ENCODE measurements at places on chromosomes 16 and 17. TPM values are rescaled to one million over a fixed set of nuclear protein-coding genes. Genes with fewer than 3 reads are reported as not detected.

Gene MEOX1
- polyA plus RNA-seq, result not detected

GRCh38 chr17:68511254-68511670, 968 bp upstream of the PRKAR1A start:
- peak overlapping the region; percentile 91 for H3K27ac ChIP-seq
- H3K36me3 ChIP-seq, result peaks cover 11% of the 10 kb centered on the region
- no peaks in the 10 kb centered on the region for H3K27me3 ChIP-seq
- no peak for DNase-seq
- H3K4me3 ChIP-seq, result peak overlapping the region; percentile 91
- H3K4me1 ChIP-seq, result peaks cover 76% of the 10 kb centered on the region

DNA sequence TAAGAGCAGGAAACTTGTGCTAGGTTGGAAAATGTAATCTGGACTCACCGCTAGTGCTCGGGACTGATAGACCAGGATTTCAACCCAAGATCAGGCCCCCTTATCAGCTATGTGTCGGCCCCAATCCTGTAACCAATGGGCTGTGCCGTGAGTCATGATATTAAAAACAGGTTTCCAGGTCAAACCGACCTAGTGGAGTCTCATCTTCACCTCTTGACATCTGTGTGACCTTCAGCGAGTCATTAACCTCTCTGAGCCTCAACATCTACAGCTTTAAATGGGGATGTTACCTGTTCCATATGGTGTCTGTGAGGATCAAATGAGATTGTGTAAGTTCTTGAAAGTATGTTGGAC, 512 bp downstream of the PMM2 start:
- peak overlapping the region; percentile 85 for H3K4me3 ChIP-seq
- peaks cover 35% of the 10 kb centered on the region for H3K36me3 ChIP-seq
- peak overlapping the region; percentile 70 for H3K27ac ChIP-seq
- no peaks in the 10 kb centered on the region for H3K27me3 ChIP-seq
- DNase-seq, result peak; percentile 43

DNA sequence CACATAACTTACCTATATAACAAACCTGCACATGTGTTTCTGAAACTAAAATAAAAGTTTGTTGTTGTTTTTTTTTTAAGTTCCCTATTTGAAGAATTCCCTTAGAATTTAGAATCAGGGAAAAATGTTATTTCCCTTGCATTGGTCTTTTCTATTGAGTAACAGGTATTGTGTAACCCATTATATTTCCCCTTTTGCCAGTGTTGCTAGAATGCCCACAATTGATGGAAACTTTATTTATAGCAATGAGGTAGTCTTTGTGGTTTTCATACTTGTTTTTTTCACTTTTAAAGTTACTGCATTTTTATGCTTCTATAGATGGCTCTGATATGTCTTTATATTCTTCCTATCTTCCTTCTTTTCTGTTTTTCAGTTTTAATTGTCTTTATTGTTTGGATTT, 3.9 kb downstream of the NLRP1 start:
- no peak overlapping the region for H3K4me3 ChIP-seq
- no peaks in the 10 kb centered on the region for H3K27me3 ChIP-seq
- H3K4me1 ChIP-seq, result no peaks in the 10 kb centered on the region
- no peak for DNase-seq
- no peaks in the 10 kb centered on the region for H3K36me3 ChIP-seq

Gene ALOX15B
- polyA plus RNA-seq, result not detected

DNA sequence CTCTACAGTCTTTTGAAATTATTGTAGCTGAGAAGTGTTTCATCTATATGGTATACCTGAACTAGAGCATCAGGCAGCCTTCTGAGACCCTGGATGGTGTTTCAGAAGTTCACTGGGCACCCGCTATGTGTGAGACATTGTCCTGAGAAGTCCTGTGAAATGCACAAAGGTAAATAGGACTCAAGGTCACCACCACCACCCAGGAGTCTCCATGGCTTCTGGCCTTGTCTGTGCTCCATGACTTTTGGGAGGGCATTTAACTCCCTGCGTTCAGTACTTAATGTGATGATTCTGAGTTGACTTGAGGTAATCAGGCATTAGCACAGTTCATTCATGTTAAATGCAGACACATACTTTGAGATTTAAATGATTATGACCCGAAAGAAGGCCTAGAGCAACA, 1.1 kb downstream of the MLYCD start:
- H3K4me3 ChIP-seq, result peak overlapping the region; percentile 74
- peak; percentile 62 for DNase-seq
- no peaks in the 10 kb centered on the region for H3K36me3 ChIP-seq
- peak overlapping the region; percentile 83 for H3K27ac ChIP-seq

GRCh38 chr17:62787366-62787765, 20.7 kb downstream of the MARCHF10 start:
- no peaks in the 10 kb centered on the region for H3K36me3 ChIP-seq
- H3K27ac ChIP-seq, result no peak overlapping the region
- H3K27me3 ChIP-seq, result 0 out of 3 replicates have a peak, but pooled peaks cover 5% of the 10 kb centered on the region
- no peak overlapping the region for H3K4me3 ChIP-seq
- H3K4me1 ChIP-seq, result no peaks in the 10 kb centered on the region
- no peak for DNase-seq

GRCh38 chr17:77210331-77210730, 69.6 kb downstream of the SEC14L1 start:
- no peak overlapping the region for H3K4me3 ChIP-seq
- peak overlapping the region; percentile 73 for H3K27ac ChIP-seq
- H3K4me1 ChIP-seq, result peaks cover 37% of the 10 kb centered on the region
- H3K36me3 ChIP-seq, result peaks cover 82% of the 10 kb centered on the region
- H3K27me3 ChIP-seq, result no peaks in the 10 kb centered on the region

GRCh38 chr16:85746460-85747215, 4.3 kb downstream of the C16orf74 start:
- no peaks in the 10 kb centered on the region for H3K36me3 ChIP-seq
- no peak overlapping the region for H3K4me3 ChIP-seq
- H3K4me1 ChIP-seq, result 0 out of 2 replicates have a peak, but pooled peaks cover 11% of the 10 kb centered on the region
- no peak overlapping the region for H3K27ac ChIP-seq
- no peak for DNase-seq

- no peaks in the 10 kb centered on the region for H3K4me1 ChIP-seq
- H3K4me3 ChIP-seq, result no peak overlapping the region
- no peaks in the 10 kb centered on the region for H3K36me3 ChIP-seq
- no peak overlapping the region for H3K27ac ChIP-seq
- no peak for DNase-seq
- peaks cover 2% of the 10 kb centered on the region for H3K27me3 ChIP-seq
These were observed 7.7 kb downstream of the FOXL1 start for GRCh38 chr16:86585821-86586611.

DNA sequence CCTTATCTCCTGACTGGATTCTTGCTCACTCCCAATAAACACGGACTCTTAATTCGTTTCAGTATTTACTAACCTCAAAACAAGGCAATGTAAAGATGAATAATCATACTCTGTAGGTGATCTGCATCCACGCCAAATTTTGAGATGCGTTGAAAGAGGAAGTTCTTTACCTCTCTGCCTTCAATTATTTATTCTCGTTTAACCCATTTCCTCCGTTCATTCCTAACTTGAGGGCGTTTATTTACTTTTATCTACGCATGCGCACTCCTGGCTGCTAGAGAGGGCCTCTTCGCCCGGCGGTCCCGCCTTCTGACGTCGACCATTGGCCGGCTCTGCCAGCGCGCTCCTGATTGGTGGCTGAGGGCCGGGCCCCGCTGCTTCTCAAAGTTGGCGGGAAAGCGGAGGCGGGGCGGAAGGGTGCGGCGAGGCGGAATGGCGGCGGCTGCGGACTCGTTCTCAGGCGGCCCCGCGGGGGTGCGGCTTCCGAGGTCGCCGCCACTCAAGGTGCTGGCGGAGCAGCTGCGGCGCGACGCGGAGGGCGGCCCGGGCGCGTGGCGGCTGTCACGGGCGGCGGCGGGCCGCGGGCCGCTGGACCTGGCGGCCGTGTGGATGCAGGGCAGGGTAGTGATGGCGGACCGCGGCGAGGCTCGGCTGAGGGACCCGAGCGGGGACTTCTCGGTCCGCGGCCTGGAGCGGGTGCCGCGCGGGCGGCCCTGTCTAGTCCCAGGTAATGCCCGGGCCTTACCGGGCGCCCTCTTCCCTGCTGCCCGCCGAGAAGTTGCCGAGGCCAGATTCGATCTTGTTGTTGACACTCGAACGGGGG, at the start of gene RMI2:
RMI2 (plus strand) TSS at position 420 of the 823 bp plus-strand sequence; CDS start at position 433, 13 bp downstream.
- H3K4me3 ChIP-seq, result peak within 1 kb of the TSS; percentile 75
- no peaks in the 10 kb centered on the region for H3K36me3 ChIP-seq
- peak; percentile 99 for DNase-seq
- H3K27ac ChIP-seq, result peak within 1 kb of the TSS; percentile 59
- H3K27me3 ChIP-seq, result no peaks in the 10 kb centered on the region

Gene KRT36
- not detected for polyA plus RNA-seq

Gene MYH11
- not detected for polyA plus RNA-seq

DNA sequence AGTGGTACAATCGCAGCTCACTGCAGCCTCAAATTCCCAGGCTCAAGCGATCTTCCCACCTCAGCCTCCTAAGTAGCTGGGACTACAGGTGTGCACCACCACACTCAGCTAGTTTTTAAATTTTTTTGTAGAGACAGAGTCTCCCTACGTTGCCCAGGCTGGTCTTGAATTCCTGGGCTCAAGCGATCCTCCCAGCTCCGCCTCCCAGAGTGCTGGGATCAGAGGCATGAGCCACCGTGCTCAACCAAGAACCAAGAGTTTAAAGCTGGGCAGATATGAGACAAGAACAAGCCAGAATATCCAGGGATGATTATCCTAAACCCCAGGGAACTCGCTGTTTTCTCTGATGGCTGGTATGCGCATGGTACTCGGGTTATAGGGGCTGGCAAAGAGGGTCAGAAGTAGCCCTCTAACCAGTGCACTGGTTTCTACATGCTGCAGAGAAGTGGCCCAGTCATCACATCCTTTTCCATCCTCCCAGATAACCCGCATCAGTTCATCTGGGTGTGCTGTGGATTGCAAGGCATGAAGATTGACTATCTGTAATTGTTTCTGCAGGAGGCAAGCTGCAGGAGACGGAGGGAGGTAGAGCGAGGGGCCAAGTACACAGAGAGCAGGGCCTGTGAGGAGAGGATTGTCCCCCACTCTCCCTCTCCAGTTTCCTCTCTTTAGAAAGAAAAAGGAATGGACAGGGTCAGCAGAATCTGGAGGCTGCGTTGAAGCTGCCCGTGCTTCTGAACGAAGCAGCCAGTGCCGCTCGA, 33.6 kb upstream of the TOB1 start:
- no peaks in the 10 kb centered on the region for H3K36me3 ChIP-seq
- H3K4me3 ChIP-seq, result 0 out of 2 replicates have a peak overlapping the region, but pooled peaks have one; percentile 4
- H3K4me1 ChIP-seq, result peaks cover 80% of the 10 kb centered on the region
- no peak overlapping the region for H3K27ac ChIP-seq
- no peak for DNase-seq

Gene TM4SF5
- polyA plus RNA-seq, result 152 TPM

DNA sequence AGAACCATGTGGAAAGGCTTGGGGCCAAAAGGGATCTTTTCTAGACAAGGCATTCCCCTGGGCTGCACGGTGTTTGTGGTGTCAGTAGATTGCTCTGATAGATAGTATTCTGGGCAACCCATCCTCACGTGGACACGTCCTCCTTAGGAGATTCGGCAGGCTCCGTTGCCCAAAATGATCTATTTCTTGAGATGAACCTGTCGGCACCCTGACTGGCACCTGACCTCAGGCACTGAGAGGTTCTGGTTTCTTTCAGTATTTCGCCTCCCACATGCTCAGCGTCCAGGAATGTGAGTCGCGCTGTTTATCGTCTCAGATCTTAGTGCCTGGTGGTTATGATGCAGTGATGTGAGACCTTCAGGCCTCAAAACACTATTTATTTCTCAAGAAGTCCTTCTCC, 89.7 kb downstream of the MARCHF10 start:
- H3K36me3 ChIP-seq, result no peaks in the 10 kb centered on the region
- H3K27me3 ChIP-seq, result peaks cover 2% of the 10 kb centered on the region
- no peak overlapping the region for H3K4me3 ChIP-seq
- no peak overlapping the region for H3K27ac ChIP-seq
- 0 out of 2 replicates have a peak, but pooled peaks cover 6% of the 10 kb centered on the region for H3K4me1 ChIP-seq

DNA sequence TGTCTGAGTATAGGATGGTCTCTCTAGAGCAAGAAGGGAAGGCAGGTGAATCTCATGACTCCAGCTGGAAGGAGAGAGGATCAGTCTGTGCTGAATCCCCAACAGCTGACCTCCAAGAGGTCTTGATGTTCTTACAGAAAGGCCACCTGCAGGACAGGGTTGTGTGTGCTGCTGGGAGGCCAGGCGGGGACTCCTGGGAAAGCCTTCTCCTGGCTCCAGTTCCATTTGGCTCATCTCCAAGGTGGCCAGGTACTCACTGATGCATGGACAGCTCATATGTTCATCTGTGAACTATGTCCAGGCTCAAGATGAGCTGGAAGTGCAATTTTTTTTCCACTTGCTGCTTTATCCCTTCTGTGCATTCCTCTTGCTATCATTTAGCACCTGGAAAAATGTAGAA, 730.2 kb upstream of the RBFOX1 start:
- H3K4me1 ChIP-seq, result no peaks in the 10 kb centered on the region
- DNase-seq, result no peak
- no peak overlapping the region for H3K27ac ChIP-seq
- H3K4me3 ChIP-seq, result no peak overlapping the region

GRCh38 chr16:76614269-76614668, 337.1 kb downstream of the CNTNAP4 start:
- H3K4me3 ChIP-seq, result no peak overlapping the region
- H3K36me3 ChIP-seq, result no peaks in the 10 kb centered on the region
- DNase-seq, result no peak
- H3K27ac ChIP-seq, result no peak overlapping the region
- H3K27me3 ChIP-seq, result no peaks in the 10 kb centered on the region

- H3K36me3 ChIP-seq, result peaks cover 10% of the 10 kb centered on the region
- peak overlapping the region; percentile 89 for H3K4me3 ChIP-seq
- H3K27me3 ChIP-seq, result no peaks in the 10 kb centered on the region
- H3K4me1 ChIP-seq, result peaks cover 37% of the 10 kb centered on the region
- peak overlapping the region; percentile 94 for H3K27ac ChIP-seq
These were observed 477 bp downstream of the CENPV start for GRCh38 chr17:16352667-16353316.

- peaks cover 43% of the 10 kb centered on the region for H3K4me1 ChIP-seq
- peaks cover 37% of the 10 kb centered on the region for H3K36me3 ChIP-seq
- H3K27ac ChIP-seq, result no peak overlapping the region
- H3K27me3 ChIP-seq, result no peaks in the 10 kb centered on the region
These were observed 7.2 kb downstream of the PLA2G15 start for GRCh38 chr16:68252383-68252782.

DNA sequence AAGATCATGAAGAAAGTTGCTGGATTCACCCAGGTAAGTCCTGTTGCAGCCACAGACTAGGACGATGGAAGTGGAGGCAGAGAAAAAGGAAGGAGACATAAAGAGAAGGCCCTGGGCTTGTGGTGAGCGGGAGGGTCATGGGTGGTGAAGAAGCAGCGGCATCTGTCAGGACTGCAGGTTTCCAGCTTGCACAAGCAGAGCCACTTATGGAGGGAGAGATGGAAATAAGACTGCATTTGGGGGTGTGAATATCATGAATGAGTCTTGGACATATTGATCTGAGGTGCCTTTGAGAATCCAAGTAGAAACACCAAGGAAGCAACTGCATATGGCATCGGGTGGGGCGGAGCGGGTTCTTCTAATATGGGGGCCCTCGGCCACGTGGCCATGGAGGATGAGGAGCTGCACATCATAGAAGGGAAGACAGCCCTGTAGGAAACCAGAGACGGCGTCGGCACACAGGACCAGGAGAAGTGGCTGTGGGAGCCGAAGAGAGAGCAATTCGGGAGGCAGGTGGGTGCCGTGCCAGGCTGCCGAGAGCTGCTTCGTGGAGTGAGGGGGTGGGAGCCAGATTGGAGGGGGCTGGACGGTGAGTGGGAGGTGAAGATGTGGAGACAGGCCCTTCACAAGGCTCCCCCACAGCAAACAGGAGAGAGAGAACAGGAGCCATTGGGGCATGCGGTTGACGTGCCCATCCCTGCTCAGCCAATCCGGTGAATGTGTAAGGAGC, 243.5 kb downstream of the GSG1L start:
- no peak for DNase-seq
- no peaks in the 10 kb centered on the region for H3K4me1 ChIP-seq
- H3K27me3 ChIP-seq, result peaks cover 75% of the 10 kb centered on the region
- no peak overlapping the region for H3K27ac ChIP-seq
- H3K4me3 ChIP-seq, result no peak overlapping the region

Measured in HepG2 (cell line).